HuH-7.5 (cell line): ENCODE measurements at places on chromosomes 13 and 19.

DNA sequence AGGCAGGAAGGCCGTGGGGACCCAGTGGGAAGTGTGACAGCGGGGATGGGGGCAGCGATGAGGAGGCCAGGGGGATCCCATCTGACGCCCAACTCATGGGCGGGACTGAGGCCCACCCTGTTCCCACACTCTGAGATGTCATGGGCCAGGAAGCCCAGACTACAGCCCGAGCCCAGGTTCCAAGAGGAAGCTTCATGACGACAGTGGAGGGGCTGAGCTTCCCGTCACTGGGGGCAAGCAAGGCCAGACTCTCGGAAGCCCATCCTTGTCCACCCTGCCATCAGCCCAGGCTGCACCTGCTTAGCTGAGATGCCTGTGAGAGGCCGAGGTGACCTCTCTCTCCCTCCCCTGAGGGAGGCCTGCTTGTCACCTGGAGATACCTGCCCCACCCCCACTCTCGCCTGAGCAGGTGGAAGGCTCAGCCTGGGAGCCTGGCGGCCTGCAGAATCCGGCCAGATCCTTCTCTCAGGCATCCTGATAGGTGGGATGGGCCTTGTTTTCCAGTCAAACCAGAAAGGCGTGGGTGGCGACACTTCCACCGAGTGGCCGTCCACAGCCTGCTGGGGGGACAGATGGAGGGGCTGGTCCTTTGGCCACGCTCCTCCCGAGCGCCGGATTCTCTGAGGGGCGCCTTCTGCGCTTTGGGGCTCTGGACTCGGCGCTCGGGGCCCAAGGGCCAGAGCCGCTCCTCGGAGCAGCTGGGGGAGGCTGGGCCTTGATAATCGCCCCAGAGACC, 4.8 kb downstream of the ZBTB7A start:
- DNase-seq = no peak

DNA sequence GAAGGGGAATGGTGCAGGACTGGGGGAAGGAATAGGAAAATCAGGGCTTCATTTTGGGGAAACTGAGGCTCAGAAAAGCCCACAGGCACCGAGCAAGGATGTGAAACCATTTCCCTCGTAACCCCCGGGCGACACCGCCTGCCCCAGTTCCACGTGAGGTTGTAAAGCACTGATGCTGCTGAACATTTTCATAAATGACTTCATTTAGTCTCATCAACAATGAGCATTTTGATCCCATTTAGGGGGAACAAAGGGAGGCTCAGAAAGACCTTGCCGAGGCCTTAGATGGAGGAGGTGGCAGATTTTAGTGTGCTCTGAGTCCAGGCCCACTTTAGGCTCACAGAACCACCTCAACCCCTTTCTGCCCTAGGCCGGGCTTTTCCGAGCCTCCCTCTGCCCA, 20.5 kb upstream of the FBXO27 start:
- no peak for DNase-seq

DNA sequence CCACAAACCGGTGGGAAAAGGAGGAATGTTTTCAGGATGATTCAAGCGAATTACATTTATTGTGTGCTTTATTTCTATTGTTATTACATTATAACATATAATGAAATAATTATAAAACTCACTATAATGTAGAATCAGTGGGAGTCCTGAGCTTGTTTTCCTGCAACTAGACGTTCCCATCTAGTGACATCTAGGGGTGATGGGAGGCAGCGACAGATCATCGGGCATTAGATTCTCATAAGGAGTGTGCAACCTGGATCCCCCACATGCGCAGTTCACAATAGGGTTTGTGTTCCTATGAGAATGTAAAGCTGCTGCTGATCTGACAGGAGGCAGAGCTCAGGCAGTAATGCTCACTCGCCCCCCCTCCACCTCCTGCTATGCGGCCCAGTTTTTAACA, 54.5 kb downstream of the SPTBN4 start:
- DNase-seq = no peak

- peak; percentile 10 for DNase-seq
Observed at GRCh38 chr13:43303033-43303729, 279.8 kb downstream of the DNAJC15 start.

- no peak for DNase-seq
Observed at GRCh38 chr13:113734826-113735125, 24.2 kb upstream of the TMEM255B start.

DNA sequence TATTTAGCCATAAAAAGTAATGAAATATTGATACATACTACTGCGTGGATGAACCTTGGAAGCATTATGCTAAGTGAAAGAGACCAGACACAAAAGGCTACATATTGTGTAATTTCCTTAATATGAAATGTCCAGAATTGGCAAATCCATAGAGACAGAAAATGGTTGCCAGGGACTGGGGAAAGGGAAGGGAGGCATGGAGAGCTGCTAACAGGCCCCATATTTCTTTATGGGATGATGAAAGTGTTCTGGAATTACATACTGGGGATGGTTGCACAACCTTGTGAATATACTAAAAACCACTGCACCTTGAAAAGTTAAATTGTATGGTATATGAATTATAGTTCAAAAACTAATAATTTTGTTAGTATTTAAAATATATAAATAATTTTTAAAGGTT, 3.6 kb downstream of the IFT88 start:
- DNase-seq = no peak

- no peak for DNase-seq
Observed at GRCh38 chr13:44516771-44517170, 59.4 kb downstream of the TSC22D1 start.

GRCh38 chr19:42634409-42635232, 39.9 kb upstream of the CEACAM8 start:
- peak; percentile 40 for DNase-seq
